ENCODE measurements at places on chromosomes 2 and 18. TPM values are rescaled to one million over a fixed set of nuclear protein-coding genes. Genes with fewer than 3 reads are reported as not detected.

- no peak overlapping the region for H3K4me3 ChIP-seq
- H3K36me3 ChIP-seq: no peaks in the 10 kb centered on the region
- no peak for DNase-seq
- H3K27ac ChIP-seq: no peak overlapping the region
- no peaks in the 10 kb centered on the region for H3K27me3 ChIP-seq
Measured at GRCh38 chr18:59057969-59058368, 81.7 kb upstream of the SEC11C start.

DNA sequence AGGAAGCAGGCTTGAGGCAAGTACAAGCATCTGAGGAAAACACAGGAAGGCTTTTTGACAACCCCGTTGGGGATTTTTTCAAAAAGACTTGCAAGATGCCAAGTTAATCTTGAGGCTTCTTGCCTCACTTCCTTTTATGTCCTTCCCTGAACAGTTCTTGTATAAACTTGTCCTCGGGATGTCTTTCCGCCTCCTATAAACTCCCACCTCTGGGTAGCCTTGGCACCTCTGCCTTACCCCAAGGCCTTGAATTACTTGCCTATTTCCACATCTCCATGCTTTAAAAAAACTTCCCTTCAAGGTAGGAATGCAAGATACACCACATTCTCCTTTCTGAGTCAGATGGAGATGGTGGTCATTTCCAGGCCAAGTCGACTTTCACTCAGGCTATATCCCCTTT, 106.4 kb upstream of the RBBP8 start:
- H3K27me3 ChIP-seq: peaks cover 22% of the 10 kb centered on the region
- no peaks in the 10 kb centered on the region for H3K36me3 ChIP-seq
- H3K27ac ChIP-seq: no peak overlapping the region
- H3K4me3 ChIP-seq: no peak overlapping the region
- DNase-seq: no peak

DNA sequence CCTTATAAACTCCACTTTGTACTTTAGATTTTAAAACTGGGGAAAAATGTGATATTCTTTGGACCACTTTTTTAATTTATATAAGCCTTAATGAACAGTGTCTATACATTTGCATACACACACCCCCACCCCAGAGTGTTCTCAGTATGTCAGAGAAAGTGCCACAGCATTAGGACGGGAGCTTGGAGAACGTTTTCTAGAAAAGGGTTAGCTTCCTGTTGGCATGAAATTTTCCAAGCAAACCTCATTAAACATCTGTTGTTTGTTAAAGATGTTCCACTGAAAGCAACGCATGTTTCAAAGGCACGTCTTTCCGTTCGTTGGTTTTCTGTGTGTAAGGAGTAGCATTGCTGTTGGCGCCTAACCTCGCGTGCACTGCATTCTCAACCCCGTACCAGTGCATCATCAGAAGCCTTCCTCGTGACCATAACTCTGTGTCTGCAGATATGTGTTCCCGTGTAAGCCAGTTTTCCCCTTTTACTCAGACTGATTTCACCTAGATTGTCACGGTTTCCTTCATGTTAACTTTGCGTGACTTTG, 228.5 kb downstream of the ALPK2 start:
- H3K27ac ChIP-seq: peak overlapping the region; percentile 49
- no peak overlapping the region for H3K4me3 ChIP-seq
- no peak for DNase-seq
- H3K36me3 ChIP-seq: no peaks in the 10 kb centered on the region
- no peaks in the 10 kb centered on the region for H3K4me1 ChIP-seq

DNA sequence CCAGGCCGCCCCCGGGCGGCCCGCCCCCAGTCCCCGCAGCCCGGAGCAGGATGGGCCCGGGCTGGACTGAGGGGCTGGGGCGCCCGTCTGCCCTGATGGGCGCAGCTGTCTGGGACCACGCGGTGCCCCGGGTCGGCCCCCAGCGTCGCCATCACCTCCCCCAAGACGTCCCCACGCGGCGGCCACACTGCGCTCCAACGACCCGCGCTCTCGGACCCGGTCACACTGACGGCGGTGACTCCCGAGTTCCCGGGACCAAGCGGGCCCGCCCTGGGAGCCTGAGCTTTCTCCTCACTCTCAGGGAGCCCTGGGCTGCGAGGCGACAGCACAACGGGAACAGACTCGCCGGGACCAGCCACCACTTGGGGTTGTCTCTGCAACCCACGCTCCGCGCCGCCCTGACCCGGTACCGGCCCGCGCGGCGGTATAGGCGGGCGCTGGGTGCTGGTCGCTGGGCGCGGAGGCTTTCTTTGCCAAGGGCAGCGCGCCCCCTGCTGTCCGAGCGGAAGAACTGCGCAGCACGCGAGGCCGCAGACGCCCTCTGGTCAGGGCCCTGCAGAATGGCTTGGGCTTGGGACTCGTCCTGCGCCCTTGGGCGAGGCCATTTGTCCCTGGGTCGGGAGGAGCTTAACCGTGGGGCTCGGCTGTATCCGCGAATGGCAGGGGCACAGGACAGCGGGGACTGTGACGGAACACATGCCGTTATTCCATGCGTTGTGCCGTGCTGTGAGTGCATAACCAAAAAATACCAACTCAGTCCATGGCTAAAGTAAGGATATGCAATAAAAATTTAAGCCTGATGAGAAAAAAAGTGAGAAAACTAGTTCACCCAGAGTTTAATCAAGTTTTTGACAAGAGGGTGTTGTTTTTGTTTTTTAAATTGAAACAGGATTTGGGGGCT, 54.8 kb upstream of the ANKRD62 start:
- peaks cover 4% of the 10 kb centered on the region for H3K27me3 ChIP-seq
- peak overlapping the region; percentile 69 for H3K4me3 ChIP-seq
- H3K27ac ChIP-seq: no peak overlapping the region
- no peaks in the 10 kb centered on the region for H3K36me3 ChIP-seq
- DNase-seq: peak; percentile 68

Gene SP100
- total RNA-seq: 153 TPM

DNA sequence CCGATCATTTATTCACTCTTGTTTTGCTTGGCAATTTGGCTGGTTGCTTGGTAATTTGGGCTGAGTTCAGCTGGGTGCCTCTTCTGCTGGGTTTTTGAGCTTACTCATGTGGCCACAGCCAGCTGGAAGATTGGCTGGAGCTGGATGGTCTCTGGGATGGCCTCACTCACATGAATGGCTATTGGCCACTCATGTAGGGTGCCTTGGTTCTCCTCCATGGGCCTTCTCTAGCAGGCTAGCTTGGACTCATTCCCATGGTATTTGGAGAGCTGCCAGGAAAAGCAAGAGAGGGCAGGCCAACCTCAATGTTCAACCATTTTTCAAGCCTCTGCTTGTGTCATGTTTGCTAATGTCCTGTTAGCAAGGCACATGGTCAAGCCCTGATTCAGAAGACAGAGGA, 16.9 kb downstream of the ZAP70 start:
- peaks cover 17% of the 10 kb centered on the region for H3K4me1 ChIP-seq
- no peak for DNase-seq
- no peak overlapping the region for H3K4me3 ChIP-seq

DNA sequence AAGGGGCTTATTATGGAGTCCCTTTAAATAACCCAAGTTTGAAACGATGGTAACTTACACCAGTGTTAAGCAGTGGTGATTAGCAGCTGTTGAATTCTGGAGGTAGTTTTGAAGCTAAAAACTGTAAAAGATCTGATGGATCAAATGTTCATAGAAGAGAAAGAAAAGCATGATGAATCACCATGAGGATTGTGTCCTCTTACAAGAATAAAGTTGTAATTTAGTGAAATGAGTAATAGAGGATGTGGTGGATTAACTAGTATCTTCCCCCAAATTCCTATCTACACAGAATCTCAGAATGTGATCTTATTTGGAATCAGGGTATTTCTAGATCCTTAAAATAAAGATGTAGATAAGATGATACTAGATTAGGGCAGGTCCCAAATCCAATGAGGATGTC, 1138.2 kb upstream of the TMEFF2 start:
- no peaks in the 10 kb centered on the region for H3K27me3 ChIP-seq
- no peak overlapping the region for H3K27ac ChIP-seq
- H3K4me3 ChIP-seq: no peak overlapping the region
- H3K4me1 ChIP-seq: no peaks in the 10 kb centered on the region

GRCh38 chr2:96225016-96225533, 16.4 kb upstream of the STARD7 start:
- H3K4me1 ChIP-seq: peaks cover 9% of the 10 kb centered on the region
- H3K4me3 ChIP-seq: no peak overlapping the region
- H3K27ac ChIP-seq: peak overlapping the region; percentile 84
- DNase-seq: no peak
- H3K36me3 ChIP-seq: no peaks in the 10 kb centered on the region

DNA sequence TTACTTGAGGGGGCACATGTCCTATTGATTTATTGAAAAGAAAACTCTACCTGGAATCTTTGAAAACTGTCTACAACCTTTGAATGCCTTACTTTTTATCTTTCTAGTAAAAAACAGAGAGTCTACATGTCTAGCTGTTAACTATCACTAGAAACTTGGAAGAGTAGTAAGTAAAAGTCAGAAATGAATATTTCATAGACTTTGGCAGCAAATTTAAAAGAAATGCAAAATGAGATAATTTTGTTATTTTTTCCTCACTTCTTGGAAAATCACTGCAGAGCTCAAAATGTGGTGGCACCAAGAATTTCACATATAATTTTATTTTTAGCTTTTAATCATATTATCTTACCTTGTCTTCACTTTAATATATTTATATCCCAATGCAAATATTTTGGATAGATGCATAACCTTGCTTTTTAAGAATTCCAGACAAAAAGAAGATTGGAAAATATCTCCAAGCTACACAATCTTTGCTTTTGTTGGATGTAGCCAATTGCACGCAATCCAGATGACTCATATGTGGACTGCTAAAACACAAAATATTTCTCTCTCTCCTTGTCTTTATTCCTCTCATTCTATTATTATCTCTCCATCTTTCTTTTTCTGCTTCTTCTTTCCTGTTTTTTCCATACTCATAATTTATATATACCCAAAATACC, 92.2 kb upstream of the DSEL start:
- no peak overlapping the region for H3K27ac ChIP-seq
- DNase-seq: no peak
- H3K4me1 ChIP-seq: no peaks in the 10 kb centered on the region
- no peak overlapping the region for H3K4me3 ChIP-seq
- no peaks in the 10 kb centered on the region for H3K36me3 ChIP-seq

- H3K4me1 ChIP-seq: no peaks in the 10 kb centered on the region
Measured at GRCh38 chr2:102522890-102523289, 49.9 kb downstream of the SLC9A4 start.

DNA sequence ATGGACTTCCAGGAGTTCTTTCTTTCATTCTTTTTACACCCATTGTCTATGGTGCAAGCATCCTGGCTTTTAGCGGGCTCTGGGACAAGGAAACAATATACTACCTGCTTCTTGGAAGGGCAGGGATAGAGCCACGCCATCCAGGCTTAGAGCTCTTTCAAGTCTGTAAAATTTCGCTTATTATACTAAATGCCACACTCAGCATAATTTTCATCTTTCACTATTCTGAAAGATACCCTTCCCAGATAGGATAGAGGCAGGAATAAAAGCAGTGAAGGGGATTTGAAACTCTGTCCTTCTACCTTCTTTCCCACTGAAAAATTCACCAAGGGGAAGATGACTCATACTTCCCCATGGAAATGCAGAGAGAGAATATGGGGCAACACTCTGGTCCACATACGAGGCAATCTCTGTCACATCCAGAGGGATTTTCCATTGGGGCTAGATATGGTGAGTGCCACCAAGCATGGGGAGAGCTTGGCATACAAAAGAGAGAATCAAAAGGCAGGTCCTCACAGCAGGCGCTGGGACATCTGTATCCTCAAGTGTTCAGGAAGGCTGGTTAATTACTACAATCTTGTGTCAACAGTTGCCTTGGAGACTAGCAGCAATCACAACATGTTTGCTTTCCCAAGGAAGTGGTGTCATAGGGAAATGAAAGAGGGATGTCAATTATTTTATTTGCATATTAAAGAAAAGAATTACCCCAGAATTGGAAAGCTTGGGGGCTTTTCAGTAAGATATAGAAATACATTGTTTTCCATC, 127.6 kb downstream of the TDRD15 start:
- no peak overlapping the region for H3K27ac ChIP-seq
- H3K4me3 ChIP-seq: no peak overlapping the region
- H3K27me3 ChIP-seq: no peaks in the 10 kb centered on the region
- no peaks in the 10 kb centered on the region for H3K36me3 ChIP-seq
- H3K4me1 ChIP-seq: no peaks in the 10 kb centered on the region
- no peak for DNase-seq

- H3K36me3 ChIP-seq: peaks cover 22% of the 10 kb centered on the region
- no peaks in the 10 kb centered on the region for H3K27me3 ChIP-seq
- peak overlapping the region; percentile 98 for H3K27ac ChIP-seq
- peaks cover 48% of the 10 kb centered on the region for H3K4me1 ChIP-seq
- no peak for DNase-seq
Measured at GRCh38 chr18:3593381-3593903, 143.5 kb downstream of the TGIF1 start.

- H3K4me3 ChIP-seq: no peak overlapping the region
- no peak overlapping the region for H3K27ac ChIP-seq
- peaks cover 2% of the 10 kb centered on the region for H3K27me3 ChIP-seq
- H3K4me1 ChIP-seq: peaks cover 3% of the 10 kb centered on the region
Measured at GRCh38 chr2:54424555-54425163, 31.5 kb upstream of the SPTBN1 start.

Gene MLPH
- not detected for total RNA-seq

- no peaks in the 10 kb centered on the region for H3K4me1 ChIP-seq
- H3K27me3 ChIP-seq: peaks cover 9% of the 10 kb centered on the region
- H3K27ac ChIP-seq: no peak overlapping the region
- no peak overlapping the region for H3K4me3 ChIP-seq
- no peaks in the 10 kb centered on the region for H3K36me3 ChIP-seq
- no peak for DNase-seq
Measured at GRCh38 chr2:216546241-216546640, 47.6 kb downstream of the RPL37A start.

DNA sequence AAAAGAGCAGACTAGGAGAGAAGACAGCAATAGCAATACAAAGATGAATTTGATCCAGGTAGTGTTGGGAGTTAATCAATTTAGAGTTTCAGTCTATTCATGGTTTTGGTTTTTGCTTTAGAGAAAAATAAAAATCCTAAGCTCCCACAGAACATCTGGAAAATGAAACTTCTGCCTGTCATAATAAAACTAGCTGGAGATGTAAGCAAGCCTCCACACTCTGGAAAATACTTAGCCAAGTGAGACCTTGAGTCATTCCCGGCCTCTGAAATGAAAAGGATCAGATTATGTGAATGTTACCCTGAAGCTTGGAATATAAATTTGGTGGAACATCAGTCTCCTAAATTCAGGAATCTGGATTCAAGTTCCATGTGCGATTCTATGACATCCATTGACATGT, 485.6 kb upstream of the SPRED2 start:
- DNase-seq: no peak
- H3K27me3 ChIP-seq: no peaks in the 10 kb centered on the region
- no peak overlapping the region for H3K27ac ChIP-seq

GRCh38 chr2:237341872-237342271, 72.1 kb downstream of the COL6A3 start:
- no peaks in the 10 kb centered on the region for H3K27me3 ChIP-seq
- H3K4me3 ChIP-seq: no peak overlapping the region
- no peaks in the 10 kb centered on the region for H3K36me3 ChIP-seq

Gene C1D
- total RNA-seq: 28.5 TPM

DNA sequence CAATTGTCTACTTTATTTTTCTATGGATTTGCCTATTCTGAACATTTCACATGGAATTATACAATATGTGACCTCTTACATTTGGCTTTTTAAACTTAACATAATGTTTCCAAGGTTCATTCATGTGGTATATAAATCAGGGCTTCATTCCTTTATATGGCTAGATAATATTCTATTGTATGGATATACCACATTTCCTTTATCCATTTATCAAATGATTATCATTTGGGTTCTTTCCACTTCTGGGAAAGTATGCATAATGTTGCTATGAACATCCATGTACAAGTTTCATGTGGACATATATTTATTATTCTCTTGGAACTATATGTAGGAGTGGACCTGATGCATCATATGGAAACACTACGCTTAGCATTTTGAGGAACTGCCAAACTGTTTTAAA, 99.7 kb upstream of the NCKAP5 start:
- H3K4me3 ChIP-seq: no peak overlapping the region
- H3K27ac ChIP-seq: no peak overlapping the region
- no peaks in the 10 kb centered on the region for H3K4me1 ChIP-seq
- DNase-seq: no peak
